LHCN-M2 (cell line): ENCODE measurements at places on chromosomes 5 and 9.

GRCh38 chr5:7756453-7756852 lies 94.5 kb downstream of the CFAP90 start:
- peak; percentile 15 for DNase-seq

GRCh38 chr5:41527201-41527779 lies 16.9 kb upstream of the PLCXD3 start:
- DNase-seq: peak; percentile 95

GRCh38 chr5:35773967-35774366 lies 82.7 kb upstream of the IL7R start:
- peak; percentile 43 for DNase-seq

DNA sequence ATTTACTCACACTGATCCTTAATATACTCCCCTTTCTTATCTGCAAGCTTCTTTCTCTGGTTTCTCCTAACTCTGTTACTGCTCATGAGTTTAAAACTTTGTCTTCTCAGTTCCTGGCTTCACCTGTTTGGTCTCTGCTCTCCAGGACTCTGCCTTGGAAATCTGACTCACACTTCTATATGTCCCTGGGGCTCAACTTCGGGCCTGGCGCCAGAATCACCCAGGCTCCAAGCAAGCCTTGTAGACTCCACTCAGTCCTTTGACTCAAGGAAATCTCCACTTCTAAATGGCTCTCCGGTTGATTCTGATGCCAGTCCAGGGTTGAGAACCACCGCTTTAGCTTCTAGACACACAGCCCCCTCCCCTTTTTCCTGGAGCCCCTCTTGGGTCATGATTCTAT lies 57.8 kb downstream of the TMC1 start:
- DNase-seq: peak; percentile 70

DNA sequence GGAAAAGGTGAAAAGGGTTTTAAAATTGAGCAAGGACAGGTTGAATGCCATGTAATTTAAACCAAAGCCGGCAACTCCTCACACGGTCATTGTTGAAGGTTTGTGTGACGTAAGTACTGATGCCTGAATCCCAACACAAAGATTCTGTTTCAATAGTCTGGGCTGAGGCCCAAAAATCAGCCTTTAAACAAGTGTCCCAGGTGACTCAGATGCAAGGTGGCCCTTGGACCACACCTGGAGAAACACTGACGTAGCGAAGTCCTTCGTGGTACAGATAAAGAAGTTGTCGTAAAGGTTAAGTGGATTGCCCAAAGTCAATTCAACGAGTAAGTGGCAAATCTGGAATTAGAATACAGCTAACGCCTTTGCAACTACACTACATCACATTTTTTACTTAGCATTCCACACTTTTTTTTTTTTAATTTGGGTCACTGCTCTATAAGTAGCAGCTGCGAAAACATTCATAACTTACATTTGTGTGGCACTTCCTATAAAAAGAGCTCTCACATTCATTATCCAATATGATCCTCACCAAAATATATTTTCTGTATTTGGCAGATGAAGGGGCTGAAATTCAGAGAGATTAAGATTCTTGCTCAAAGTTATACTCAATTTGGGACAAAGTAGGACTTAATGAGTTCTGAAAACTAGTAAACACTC lies 111.3 kb downstream of the LPAR1 start:
- DNase-seq: peak; percentile 58

DNA sequence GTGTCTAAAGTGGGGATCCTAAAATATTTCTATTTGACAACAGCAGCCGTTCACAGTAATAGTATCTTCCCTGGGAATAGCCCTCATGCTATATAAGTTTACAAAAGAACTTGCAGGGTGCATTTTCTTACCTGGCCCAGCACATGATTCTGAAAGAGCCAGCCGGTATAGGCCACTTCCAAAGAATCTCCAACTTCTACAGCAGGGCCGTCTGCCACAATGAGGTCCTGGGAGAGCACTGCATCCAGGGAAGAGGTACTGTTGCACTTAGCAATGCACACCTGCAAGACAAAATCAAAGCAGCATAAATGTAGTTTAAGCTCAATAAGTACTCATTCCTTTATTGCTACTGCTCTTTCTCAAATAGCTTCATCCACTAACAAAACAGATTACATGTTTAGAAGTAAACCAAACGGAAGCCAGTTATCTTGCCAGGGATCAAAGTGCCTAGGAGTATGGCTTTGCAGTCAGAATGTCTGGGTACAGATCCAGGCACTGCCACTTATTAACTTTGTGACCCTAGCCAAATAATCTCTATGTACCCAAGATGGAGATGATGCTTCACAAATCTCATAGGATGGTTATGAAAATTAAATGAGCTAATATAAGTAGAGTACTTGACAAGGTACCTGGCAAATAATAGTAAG lies 21.3 kb downstream of the FKBP15 start:
- no peak for DNase-seq

GRCh38 chr9:134404376-134405358 lies 78.4 kb downstream of the RXRA start:
- no peak for DNase-seq

DNA sequence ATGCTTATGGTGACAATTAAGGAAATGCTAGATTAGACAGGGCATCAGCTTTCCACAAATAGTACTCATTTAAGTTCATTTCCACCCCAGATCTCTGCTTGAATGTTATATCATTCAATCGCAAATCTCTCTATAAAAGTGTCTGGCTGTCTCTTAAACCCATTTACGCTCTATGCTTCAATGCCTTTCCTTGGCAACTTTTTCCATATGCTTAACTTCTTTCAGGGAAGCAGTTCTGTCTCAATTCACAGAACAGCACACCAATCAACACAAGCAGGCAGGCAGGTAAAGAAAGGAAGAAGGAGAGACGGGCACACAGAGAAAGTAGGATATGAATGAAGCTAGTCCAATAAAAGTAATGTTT lies 243.1 kb downstream of the DENND1A start:
- DNase-seq: no peak

DNA sequence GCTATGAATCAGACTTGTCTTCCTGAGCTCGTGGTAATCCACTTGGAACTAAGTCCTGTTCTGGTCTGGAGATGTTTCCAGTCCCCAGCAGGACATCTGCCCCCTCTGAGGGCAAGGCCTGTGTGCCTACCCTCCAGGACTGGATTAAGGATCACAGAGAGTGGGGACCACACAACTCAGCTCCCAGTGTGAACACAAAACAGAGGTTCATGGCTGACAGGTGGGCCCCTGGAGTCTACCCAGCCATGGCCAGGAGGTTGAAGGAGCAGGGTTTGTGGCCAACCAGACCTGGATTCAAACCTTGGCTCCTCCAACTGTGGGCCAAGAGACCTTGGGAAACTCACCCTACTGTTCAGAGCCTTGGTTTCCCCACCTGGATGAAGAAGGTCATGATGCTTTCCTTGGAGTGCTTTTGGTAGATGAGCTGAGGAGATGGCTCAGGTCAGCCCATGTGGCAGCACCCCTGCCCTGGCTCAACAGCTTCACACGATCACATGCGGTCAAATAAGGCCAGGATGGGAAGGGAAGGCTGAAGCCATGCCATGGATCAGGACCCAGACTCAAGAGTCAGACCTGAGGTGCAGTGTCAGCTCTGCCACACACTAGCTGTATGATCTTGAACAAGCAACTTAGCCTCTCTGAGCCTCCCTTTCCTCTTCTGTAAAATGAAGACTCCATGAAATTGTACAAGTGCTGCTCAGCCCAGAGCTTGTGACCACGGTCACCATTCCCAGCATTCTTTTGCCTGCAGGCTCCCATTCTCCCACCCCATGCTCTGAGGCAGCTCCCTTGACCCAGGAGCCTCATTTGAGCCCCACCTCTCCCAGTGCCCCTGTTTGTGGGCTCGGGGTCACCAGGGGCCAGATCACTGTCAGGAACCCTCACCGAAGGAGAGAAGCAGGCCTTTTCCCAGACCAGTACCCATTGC lies 27.3 kb upstream of the ANGPTL2 start:
- DNase-seq: no peak

GRCh38 chr9:121670431-121670830 lies 19.0 kb downstream of the DAB2IP start:
- DNase-seq: no peak

DNA sequence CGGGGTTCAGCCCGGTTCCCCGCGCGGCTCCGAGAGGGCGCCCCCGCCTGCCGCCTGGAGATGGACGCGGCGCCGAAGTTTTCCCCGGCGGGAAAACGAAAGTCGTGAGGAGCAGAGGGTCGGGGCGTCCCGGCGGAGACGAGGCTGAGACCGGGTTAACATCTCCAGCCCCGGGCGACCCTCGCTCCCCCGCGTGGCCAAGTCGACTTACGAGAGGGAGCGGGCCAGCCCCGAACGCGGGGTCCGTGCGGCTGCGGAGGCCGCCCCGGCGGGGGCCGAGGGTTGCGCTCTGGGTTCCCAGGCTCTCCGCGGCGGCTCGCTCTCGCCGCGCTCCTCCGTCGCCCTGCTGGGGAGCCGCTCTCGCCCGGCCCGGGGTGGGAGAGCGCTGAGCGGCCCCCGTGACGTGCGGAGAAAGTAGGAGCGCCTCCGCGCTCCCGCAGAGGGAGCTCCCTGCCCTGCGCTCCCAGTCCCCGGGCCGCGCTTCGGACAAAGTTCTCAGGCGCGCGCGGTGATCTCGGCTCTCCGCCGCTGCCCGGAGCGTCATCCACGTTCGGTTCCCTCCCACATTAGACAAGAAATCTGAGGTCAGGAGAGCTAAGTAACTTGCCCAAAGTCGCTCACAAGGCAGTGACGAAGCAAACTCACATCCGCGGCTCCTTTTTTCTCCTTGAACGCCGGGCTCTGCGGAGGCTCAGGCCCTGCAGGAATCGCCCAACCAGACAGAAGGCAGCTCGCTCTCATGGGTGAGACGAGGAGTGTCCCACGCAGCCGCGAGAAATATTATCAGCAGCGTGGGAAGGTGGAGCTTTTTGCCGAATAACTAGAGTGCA lies 1.2 kb upstream of the GCNT4 start:
- peak; percentile 70 for DNase-seq

GRCh38 chr5:132540764-132541163 lies 2.6 kb downstream of the IL5 start:
- no peak for DNase-seq

- DNase-seq: no peak
Observed at GRCh38 chr5:44387921-44388320, 1.3 kb downstream of the FGF10 start.

DNA sequence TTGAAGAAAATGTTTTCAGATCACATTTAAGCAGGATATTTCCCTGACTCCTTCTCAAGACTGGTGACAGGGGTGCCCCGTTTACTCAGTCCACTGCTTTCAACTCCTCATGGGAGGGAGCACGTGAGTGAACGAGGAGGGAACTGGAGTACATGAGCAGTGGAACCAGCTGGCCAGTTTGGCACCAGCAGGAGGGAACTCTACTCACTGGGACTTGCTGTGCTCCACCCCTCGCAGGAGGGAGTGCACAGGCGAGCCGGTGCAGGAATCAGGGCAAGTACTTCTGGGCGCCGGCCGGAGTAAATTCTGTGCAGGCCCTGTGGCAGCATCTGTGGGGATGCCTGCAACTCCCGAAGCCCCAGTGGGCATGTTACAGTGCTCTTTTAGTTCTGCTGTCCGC lies 1941.1 kb upstream of the C9orf72 start:
- no peak for DNase-seq

DNA sequence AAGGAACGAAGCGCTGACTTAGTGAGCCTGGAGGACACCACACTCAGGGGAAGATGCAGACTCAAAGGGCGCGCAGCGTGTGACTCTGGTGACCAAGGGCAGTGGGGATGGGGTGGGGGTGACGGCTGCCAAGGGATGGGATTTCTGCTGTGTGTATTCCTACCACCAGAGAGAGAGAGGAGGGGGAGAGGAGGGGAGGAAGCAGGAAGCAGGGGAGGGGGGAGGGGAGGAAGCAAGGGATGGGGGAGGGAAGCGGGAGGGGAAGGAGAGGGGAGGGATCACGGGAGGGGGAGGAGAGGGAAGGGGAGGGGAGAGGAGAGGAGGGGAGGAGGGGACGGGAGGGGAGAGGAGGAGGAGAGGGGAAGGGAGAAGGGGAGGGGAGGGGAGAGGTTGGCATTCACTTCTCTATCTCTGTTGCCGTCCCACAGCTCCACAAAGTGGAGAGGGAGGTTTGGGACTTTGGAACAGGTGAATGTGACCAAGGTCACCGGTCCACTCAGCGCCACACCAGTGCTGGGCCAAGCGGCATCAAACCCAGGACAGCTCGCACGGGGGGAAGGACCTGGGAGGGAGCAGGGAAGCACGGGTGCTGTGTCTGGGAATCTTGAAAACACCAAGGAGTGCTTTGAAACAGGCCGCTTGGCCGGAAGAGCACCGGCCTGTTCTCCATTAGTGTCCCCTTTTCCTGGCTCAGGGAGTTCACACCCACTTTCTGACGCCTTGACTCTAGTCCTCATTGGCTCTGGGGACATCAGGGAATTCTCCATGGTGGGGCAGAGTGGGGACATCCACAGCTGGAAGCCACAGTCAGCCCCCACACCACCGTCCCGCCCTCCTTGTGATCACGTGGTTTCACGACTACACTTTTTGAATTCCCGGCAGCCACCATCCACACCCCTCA lies 77.4 kb downstream of the VAV2 start:
- DNase-seq: no peak
